Left renal cortex interstitium (tissue), 4 donors: ENCODE measurements at places on chromosomes 3 and 15.

GRCh38 chr15:72197460-72198355 lies at the start of gene GRAMD2A:
TSS of gene GRAMD2A (minus strand) at chr15:72197787.
- DNase-seq = no peak

GRCh38 chr15:31557899-31558298 lies 231.3 kb downstream of the KLF13 start:
- no peak for DNase-seq

DNA sequence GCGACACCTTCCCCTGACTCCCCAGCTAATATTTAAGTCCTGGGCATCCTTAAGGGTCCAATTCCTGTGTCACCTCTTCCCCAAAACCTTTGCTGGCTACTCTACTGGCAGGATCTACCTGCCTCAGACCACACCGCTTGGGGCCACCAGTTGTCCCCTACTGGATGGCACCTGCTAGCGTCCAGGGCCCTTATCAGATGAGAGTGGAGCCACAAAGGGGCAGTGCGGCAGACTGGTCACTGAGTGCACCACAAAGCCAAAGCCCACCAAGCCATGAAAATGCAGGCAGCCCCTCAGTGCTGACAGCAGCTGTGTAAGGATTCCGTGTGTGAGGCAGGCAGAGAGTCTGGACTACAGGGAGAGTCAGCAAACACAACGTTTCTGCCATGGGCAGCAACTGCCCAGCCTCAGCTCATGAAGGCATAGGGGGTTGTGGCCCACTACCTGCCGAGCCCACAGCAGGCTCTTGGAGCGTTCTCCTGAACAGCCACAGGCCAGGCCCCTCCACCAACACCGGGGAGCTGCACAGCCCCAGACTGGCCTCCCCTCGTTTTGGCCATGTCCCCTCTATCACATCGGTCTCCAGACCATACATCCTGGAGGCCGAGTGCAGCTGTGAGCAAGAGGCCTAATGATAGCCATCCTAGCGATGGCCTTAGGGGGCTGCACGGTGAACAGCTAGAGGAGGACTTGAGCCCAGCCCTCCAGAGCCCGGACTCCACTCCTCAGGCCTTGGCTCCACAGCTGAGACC lies 32.3 kb downstream of the ALDH1L1 start:
- no peak for DNase-seq

GRCh38 chr3:113614402-113614801 lies 82.0 kb downstream of the USF3 start:
- no peak for DNase-seq

- DNase-seq = no peak
These were observed 507 bp downstream of the SLC12A6 start for GRCh38 chr15:34336991-34337556.

- no peak for DNase-seq
These were observed 175.5 kb downstream of the CFAP20DC start for GRCh38 chr3:58874248-58874741.

DNA sequence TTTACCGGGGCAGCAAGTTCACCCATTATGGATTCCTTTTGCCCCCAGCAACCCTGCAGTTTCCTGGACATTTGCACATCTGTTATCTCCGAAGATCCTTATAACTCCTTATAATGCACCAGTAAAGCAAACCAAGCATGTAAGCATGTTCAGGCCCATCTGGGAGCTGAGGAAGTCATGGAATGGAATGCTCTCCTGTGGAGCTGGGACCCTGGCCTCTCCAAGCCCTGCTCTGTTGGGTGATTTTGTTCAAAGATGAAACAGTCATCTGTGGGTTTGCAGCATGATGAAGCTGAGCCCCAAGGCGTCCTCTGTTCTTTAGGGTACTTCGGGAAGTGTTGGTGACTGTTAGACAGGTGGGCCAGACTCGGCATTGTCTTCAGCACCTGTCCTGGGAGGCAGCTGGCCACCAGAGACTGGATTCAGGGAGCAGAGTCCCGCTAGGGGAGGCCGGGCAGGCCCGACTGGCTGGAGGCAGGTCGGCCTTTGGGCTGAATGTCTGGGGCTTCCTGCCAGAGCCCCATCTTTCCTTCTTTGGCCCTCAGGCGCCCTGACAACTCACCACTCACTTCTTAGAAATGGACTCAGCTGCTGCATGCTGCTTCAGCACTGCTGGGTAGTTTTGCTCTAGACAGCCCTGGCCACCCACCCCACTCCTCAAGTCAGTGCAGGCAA lies 3.9 kb downstream of the DNAH1 start:
- DNase-seq = no peak

DNA sequence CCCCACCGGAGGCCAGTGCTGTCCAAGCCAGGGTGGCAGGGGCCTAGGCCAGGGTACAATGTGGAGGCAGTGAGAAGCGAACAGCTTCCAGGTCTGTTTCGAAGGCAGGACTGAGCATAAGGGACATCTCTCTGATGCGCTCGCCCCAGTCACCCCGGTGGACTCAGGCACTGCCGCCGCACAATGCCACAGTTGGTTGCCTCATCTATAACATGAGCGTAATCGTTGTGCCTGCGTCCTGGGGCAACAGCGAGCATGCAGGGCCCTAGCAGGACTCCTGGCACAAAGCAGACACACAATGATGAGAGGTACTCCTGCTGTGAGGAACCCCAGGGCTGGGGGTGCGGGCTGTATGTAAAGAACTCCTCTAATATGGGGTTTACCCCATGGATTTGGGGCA lies 14.1 kb downstream of the HRH1 start:
- DNase-seq = no peak

- no peak for DNase-seq
These were observed 262.1 kb upstream of the TBL1XR1 start for GRCh38 chr3:177459401-177459800.

- no peak for DNase-seq
These were observed 55.0 kb downstream of the SETD5 start for GRCh38 chr3:9452417-9452816.

DNA sequence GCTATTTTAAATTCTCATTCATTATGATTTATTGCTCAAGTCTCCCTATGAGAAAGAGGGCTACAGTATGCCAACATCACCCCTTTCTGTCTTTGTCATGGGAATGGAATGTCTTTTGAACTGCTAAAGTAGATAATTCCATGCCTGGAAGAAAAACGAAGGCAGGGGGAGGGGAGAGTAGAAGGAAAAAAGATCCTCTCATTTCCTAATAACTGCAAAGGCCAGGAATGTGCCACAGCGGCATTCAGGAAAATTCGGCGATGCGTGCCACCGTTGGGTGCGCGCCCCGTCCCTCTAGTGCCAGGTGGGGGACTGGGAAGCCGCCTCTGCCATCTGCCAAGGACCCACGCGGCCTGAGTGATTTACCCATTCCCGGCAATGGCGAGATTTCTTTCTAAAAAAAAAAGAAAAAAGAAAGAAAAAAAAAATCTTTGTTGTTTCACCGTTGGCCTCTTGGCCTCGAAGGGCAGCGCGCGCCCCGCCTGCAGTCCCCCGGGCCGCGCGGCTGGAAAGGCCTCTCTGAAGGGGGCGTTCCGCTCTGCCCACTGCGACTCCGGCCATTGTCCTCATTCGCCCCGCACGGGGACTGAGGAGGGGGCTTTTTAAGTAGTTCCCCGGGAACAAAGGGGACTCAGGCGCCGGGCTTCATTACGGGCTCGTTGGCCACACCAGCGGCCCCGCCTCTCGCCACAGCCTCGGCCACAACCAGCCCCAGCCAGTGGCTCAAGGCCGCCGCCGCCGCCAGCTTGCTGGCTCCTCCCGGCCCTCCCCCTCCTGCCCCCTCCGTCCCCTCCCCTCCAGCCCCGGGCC lies 54.5 kb downstream of the CPN2 start:
- no peak for DNase-seq

DNA sequence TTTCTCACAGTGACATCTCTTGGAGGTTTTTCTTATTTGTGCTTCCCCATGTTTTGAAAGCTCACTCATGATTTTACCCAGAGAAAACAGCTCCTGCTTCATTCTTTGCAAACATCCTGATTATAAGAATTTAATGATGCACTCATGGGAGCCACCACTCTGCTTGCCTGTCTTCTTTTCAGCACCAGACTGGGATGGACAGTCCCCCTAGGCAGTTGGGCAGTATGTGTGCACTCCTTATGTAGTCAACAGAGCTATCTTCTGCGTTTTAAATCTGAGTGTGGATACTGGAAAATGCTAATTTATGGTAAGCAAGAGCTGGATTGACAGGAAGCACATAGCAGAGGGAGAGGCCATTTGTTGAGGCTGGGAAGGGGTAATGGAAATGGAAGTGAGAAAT lies 276.1 kb downstream of the AGBL1 start:
- DNase-seq = no peak

DNA sequence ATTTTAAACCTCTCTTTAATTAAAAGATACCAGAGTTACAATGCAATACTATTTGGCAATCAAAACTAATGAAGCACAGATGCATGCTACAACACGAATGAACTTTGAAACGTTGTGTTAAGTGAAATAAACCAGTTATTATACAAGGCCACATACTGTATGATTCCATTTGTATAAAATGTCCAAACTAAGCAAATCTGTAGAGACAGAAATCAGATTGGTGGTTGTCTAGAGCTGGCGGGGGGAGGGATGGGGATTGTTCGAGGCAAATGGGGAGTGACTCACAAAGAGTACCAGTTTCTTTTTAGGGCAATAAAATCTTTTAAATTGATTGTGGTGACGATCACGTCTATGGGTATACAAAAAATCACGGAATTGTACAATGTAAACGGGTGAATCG lies 677.0 kb downstream of the NTRK3 start:
- no peak for DNase-seq

DNA sequence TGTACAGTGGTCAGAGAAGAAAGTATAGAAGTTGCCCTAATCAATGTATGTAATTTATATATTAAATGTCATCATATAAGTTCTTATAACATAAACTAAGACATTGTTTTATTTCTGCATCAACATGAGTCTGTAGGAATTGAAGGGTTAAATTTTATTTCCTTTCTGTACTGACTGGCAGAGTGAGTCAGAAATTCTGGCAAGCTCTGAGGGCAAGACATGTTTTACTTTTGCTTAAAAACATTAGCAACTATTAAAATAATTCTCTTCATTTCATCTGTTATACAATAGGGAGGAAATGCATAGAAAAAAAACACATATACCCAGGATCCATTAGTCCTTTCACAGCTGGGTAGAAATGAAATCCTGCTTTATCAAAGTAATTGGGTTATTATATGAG lies 171.4 kb upstream of the ALCAM start:
- no peak for DNase-seq

DNA sequence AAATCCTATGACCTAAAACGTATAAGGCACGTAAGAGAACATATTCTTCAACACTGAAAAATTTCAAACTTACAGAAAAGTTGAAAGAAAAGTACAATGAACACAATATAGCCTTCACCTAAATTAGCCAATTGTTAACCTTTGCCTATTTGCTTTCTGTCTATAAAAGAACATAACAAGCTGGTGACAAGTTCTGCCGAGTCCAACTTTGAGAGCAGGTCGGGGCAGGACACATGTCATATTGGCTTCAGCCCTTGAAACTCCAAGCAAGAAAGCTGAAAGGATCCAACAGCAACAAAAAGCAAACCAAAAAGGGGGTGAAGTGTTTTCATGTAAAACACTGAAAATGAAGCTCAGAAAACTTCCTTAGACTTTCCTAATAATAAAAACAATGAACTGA lies 59.1 kb downstream of the TBC1D2B start:
- no peak for DNase-seq

DNA sequence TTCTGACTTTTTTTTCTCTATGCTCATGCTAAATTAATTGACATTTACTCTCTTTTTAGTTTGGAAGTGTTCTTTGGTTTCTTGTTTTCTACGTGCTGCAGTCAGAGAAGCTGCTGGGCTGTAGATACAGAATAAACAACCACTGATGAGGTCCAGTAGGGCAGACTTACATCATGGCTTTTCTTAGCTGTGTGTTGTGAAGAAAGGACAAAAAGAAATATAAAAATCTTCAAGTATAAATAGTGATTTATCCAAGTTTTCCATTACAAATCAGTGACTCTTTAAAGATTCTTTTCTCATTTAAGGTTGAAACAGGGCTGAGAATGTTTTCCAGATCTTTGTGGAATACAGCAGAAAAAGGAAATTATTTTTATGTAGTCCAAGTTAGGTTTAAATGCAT lies 122.2 kb downstream of the CMSS1 start:
- no peak for DNase-seq

DNA sequence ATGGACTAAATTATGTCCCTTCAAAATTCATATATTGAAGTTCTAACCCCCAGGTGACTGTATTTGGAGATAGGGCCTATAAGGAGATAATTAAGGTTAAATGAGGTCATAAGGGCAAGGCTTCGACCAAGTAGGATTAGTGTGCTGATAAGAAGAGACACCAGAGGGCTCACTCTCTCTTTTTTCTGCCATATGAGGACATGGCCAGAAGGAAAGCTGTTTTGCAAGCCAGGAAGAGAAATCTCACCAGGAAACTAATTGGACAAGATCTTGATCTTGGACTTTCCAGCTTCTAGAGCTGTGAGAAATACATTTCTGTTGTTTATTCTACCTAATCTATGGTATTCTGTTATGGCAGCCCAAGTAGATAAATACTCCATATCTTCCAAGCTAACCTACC lies 503.6 kb upstream of the NAALADL2 start:
- no peak for DNase-seq

DNA sequence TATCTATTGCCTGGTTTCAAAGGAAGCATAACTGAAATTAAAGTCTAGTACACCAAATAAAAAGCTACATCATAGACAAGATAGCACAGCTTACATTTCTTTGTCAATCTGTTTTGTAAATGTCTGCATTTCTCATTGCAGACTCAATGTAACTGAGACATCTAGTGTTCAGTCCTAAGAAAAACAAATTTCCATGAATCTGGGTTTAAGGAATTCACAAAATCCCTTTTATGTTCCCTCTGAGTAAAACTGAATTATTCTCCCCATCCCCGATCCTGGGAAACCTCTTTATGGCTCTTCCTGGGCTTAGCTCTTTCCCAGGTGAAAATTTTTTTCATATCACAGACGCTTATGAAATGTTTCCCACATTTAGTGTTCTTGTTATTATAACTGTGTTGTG lies 21.6 kb upstream of the RASA2 start:
- no peak for DNase-seq

- DNase-seq = no peak
These were observed 176.5 kb upstream of the PLSCR5 start for GRCh38 chr3:146781606-146782005.

GRCh38 chr15:75348034-75348561 lies 1.3 kb downstream of the NEIL1 start:
- no peak for DNase-seq

DNA sequence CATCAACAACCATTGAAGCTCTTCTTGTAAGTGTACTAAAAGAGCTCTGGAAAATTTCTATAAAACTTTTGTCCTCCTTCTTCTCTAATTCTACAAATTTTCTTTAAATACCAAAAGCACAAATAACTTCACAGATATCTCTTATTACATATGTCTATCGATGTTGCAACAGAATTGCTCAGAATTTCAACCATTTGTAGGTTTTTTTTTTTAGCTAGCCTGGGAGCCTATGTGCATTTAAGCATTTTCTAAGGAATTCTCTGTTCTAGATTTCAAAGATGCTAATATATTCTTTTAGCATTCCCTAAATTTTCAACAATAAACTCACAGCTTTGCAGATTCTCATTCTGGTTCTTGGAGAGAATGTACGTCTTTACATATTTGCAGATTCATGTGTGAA lies 774.3 kb upstream of the NR2F2 start:
- DNase-seq = no peak

- no peak for DNase-seq
These were observed 3.4 kb upstream of the DGKG start for GRCh38 chr3:186365202-186365974.

- DNase-seq = no peak
These were observed 12.4 kb downstream of the ACAA1 start for GRCh38 chr3:38124324-38125122.
